ENCODE measurements at places on chromosomes 13 and 19. TPM values are rescaled to one million over a fixed set of nuclear protein-coding genes. Genes with fewer than 3 reads are reported as not detected.

GSX1 gene
- not detected for total RNA-seq

MPHOSPH8 gene
- 19.5 TPM for total RNA-seq

KLK1 gene
- total RNA-seq: 0.82 TPM

ARL11 gene
- total RNA-seq: 0.07 TPM

MUC16 gene
- total RNA-seq: 0.11 TPM

C5AR2 gene
- not detected for total RNA-seq

FLT3LG gene
- total RNA-seq: 0.75 TPM

C19orf73 gene
- total RNA-seq: 1.9 TPM

ING1 gene
- 23.2 TPM for total RNA-seq

DNA sequence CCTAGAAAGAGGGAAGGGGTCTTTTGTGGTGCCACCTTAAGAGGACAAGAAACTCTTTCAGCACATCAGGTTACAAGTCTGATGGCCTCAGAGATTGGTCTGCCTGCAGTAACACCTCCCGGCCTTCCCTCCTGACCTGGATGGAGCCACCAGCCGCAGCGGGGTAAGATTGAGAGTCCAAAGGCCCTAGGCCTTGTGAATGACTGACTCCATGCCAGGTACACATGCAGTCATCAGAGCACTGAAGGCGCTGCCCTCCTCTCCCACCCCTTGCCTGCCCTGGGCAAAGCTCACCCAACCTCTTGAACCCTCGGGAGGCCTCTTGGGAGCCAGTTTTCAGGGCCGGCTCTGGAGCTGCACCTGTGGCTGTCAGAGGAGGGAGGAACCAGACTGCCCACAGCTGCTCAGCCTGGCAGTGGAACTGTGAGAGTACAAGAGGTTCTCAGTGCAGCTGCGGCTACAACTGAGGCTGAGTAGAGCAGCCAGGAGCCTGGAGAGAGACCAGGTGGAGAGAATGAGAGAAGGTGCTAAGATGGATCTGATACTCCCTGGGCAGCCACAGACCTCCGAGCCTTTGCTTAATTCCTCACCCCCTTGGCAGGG, 23.8 kb upstream of the C13orf42 start:
- no peaks in the 10 kb centered on the region for H3K27me3 ChIP-seq
- H3K27ac ChIP-seq: no peak overlapping the region
- H3K4me3 ChIP-seq: no peak overlapping the region
- peaks cover 60% of the 10 kb centered on the region for H3K36me3 ChIP-seq

GRCh38 chr13:91647361-91647990, 249.1 kb downstream of the GPC5 start:
- H3K4me1 ChIP-seq: no peaks in the 10 kb centered on the region
- peak; percentile 92 for DNase-seq
- no peak overlapping the region for H3K4me3 ChIP-seq

GRCh38 chr19:12481781-12482508, 2.7 kb downstream of the ZNF709 start:
- H3K27ac ChIP-seq: no peak overlapping the region
- no peaks in the 10 kb centered on the region for H3K36me3 ChIP-seq
- no peaks in the 10 kb centered on the region for H3K4me1 ChIP-seq
- no peaks in the 10 kb centered on the region for H3K27me3 ChIP-seq
- no peak for DNase-seq
- no peak overlapping the region for H3K4me3 ChIP-seq

- H3K36me3 ChIP-seq: no peaks in the 10 kb centered on the region
- no peak overlapping the region for H3K27ac ChIP-seq
- H3K4me1 ChIP-seq: peaks cover 5% of the 10 kb centered on the region
- H3K27me3 ChIP-seq: no peaks in the 10 kb centered on the region
- no peak overlapping the region for H3K4me3 ChIP-seq
Measured at GRCh38 chr19:33402421-33403220, 29.1 kb downstream of the CEBPG start.

GRCh38 chr19:887072-887471, 5.9 kb downstream of the MED16 start:
- peak; percentile 46 for DNase-seq
- H3K27me3 ChIP-seq: no peaks in the 10 kb centered on the region
- peaks cover 59% of the 10 kb centered on the region for H3K36me3 ChIP-seq
- H3K4me3 ChIP-seq: no peak overlapping the region
- H3K4me1 ChIP-seq: no peaks in the 10 kb centered on the region

DNA sequence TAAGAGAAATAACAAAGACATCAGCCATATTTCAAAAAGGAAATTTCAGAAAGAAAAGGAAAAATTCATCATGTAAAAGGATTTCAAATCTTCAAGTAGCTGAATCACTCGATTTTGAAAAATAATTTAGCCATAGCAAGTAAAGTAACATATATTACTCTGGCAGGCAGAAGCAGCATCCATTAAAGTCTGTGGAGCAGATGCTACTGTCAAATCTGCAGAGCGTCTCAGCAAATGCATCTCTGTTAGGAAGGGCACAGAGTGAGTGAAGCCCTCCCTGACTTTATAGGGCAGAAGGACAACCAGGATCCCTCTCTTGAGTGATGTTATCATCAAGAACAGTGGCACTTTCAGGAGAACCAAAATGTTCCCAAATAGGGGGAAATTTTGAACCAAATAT, 445.5 kb downstream of the EFNB2 start:
- no peak overlapping the region for H3K4me3 ChIP-seq
- H3K36me3 ChIP-seq: no peaks in the 10 kb centered on the region
- DNase-seq: no peak
- H3K27ac ChIP-seq: no peak overlapping the region
- H3K27me3 ChIP-seq: no peaks in the 10 kb centered on the region

DNA sequence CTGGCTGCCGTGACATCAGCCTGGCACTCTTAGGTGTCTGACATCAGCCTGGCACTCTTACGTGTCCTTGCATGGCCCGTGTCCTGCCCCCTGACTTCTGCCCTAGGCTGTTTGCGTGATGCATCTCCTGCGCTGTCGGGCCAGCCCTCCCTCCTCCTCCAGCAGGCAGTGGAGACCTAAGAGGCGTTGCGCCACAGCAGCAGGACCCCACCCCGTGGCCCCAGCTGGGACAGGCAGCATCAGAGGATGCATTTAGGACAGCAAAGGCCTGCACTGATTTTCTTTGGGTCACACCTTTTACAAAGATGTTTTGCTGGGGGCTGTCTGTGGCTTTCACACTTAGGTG, 65.3 kb downstream of the GPR12 start:
- H3K36me3 ChIP-seq: no peaks in the 10 kb centered on the region
- no peak overlapping the region for H3K4me3 ChIP-seq
- H3K27ac ChIP-seq: no peak overlapping the region
- peak; percentile 50 for DNase-seq
- no peaks in the 10 kb centered on the region for H3K4me1 ChIP-seq

GRCh38 chr13:31951215-31951678, 80.3 kb upstream of the FRY start:
- H3K4me3 ChIP-seq: no peak overlapping the region
- peaks cover 3% of the 10 kb centered on the region for H3K36me3 ChIP-seq
- peaks cover 20% of the 10 kb centered on the region for H3K4me1 ChIP-seq
- no peak for DNase-seq
- H3K27me3 ChIP-seq: no peaks in the 10 kb centered on the region

DNA sequence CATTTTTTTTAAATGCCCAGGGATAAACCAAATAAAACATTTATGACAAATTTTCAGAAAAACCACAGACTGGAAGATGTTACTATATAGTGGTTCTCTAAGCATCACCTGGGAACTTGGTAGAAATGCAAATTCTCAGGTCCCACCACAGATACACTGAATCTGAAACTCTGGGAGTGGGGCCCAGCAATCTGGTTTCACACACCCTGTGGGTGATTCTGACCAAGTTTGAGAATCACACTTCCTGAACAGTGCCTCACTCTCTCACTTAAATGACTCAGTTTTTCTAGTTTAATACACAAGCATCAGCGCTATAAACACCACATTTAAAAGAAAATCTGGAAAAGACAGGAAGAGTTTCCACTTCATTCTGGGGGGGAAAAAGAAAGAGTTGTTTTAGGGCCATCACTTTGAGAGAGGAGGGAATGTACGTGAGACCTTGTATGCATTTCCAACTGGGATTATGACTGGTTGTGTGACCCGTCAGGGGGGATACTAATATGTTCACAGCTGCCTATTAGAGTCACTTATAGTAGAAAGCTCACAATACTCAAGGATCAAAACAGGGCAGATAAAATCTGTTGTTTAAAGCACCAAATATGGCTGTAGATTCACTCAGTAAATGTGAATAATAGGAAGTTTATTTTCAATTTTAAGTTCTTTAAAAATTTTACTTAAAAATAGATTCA, 567.7 kb downstream of the GPC6 start:
- no peak for DNase-seq
- H3K27ac ChIP-seq: no peak overlapping the region
- no peaks in the 10 kb centered on the region for H3K36me3 ChIP-seq
- no peaks in the 10 kb centered on the region for H3K4me1 ChIP-seq
- H3K4me3 ChIP-seq: no peak overlapping the region

DNA sequence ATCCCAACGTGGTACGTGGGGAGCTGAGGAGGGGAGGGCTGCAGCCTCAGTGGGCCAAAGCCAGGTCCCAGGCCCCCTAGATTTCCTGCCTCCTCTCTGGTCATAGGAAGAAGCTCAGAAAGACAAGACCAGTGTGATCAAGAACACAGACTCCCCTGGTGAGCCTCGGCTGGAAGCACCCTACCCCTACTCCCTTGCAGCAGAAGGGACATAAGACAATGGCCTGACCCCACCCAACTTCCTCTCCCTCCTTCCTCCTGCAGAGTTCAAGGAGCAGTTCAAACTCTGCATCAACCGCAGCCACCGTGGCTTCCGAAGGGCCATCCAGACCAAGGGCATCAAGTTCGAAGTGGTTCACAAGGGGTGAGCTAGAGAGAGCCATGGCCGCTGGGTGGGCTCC, 11.5 kb downstream of the PODNL1 start:
- no peaks in the 10 kb centered on the region for H3K27me3 ChIP-seq
- no peaks in the 10 kb centered on the region for H3K4me1 ChIP-seq
- no peak overlapping the region for H3K27ac ChIP-seq
- peaks cover 36% of the 10 kb centered on the region for H3K36me3 ChIP-seq
- H3K4me3 ChIP-seq: no peak overlapping the region

DNA sequence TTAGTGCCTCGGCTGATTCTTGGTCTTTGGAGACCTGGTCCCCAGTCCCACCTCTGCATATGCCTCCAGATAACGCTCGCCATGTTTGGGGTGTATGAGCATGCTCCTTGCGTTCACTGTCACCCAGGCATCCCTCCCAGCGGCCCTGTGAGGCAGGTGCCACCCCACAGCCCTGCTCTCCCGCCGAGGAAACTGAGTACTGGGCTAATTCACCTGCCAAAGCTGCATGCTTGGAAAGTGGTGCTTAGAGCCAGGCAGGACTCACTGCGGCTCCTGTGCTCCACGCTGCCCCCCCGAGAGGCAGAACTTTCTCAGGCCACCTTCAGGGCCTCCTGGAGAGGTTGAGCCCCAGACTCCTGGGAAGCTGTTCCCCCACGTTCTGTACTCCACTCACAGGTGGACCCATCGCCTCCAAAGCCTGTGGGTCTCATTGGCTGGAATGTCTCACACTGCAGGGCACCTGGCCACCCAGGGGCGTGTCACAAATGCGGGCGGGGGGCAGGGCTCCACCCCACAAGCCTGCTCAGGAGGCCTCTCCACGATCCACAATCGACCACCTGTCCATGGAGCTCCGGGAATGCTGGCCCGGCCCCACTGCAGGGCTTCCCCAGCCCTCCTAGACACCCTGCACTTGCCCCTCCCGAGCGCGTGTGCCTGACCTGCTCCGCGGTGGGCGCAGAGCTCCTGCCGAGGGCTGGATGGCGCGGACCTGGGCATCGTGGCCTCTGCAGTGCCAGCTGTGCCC, 64.6 kb downstream of the ATP11A start:
- H3K27me3 ChIP-seq: no peaks in the 10 kb centered on the region
- no peak overlapping the region for H3K4me3 ChIP-seq
- DNase-seq: no peak

DNA sequence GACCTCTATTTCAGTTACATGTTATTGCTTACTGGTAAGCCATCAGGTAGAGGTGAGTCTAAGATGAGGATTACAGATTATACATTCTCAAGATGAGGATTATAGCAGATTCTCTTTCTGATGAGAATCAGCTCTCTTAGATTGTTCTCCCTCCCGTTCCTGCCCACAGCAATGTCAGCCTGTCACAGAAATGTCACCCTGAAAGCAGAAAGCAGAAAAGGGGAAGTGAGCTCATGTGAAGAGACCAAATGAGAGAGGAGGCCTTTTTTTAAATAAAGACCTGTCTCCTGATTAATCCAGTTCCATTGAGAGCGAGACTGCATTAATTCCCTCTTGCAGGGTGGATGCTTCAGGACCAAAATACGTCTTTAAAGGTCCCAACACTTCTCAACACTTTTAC, 445.6 kb downstream of the KCTD12 start:
- no peak for DNase-seq
- H3K27me3 ChIP-seq: no peaks in the 10 kb centered on the region
- H3K4me1 ChIP-seq: no peaks in the 10 kb centered on the region
- no peak overlapping the region for H3K27ac ChIP-seq
- H3K4me3 ChIP-seq: no peak overlapping the region

DNA sequence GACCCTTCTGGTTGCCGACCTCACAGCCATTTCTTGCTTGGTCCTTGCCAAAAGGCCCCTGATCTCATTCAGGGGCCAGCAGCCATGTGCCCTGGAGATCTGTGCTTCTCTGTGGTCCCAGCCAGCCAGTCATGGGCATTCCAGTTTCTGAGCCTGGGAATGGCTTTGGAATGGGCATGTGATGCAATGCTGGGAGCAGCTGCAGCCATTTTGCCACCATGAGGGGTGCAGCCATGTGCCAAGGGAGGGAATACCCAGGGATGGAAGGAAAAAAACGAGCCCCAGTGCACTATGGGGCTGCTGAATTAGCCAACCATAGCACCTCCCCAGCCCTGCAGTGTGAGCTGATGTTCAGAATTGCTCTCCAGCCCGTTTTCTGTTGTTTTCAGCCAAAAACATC, 26.3 kb downstream of the F2RL3 start:
- H3K27ac ChIP-seq: no peak overlapping the region
- no peaks in the 10 kb centered on the region for H3K4me1 ChIP-seq
- H3K27me3 ChIP-seq: no peaks in the 10 kb centered on the region
- no peaks in the 10 kb centered on the region for H3K36me3 ChIP-seq

DNA sequence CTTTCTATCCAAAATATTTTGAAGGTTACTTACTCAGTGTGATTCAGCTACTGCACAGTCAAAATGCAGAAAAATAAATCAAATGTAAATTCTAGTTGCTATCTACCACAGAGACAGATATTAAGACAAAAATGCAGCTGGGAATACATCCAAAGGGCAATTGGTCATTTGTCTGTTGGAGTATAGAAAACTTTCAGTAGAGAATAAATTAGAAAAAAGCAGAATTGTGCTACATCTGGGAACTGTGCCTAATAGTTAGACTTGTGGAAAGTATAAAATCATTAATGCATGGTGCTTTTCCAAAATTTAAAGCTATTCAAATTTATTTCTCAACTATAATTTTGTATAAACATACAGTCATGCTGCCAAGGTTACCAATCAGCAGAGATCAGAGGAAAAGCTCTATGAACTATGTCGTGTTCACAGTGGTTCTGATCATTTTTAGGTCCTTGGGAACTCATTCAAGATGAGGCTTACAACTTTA, 1635.8 kb downstream of the PCDH9 start:
- no peak overlapping the region for H3K4me3 ChIP-seq
- no peaks in the 10 kb centered on the region for H3K36me3 ChIP-seq
- DNase-seq: no peak
- no peak overlapping the region for H3K27ac ChIP-seq
